ENCODE measurements at places on chromosomes 4 and X.

DNA sequence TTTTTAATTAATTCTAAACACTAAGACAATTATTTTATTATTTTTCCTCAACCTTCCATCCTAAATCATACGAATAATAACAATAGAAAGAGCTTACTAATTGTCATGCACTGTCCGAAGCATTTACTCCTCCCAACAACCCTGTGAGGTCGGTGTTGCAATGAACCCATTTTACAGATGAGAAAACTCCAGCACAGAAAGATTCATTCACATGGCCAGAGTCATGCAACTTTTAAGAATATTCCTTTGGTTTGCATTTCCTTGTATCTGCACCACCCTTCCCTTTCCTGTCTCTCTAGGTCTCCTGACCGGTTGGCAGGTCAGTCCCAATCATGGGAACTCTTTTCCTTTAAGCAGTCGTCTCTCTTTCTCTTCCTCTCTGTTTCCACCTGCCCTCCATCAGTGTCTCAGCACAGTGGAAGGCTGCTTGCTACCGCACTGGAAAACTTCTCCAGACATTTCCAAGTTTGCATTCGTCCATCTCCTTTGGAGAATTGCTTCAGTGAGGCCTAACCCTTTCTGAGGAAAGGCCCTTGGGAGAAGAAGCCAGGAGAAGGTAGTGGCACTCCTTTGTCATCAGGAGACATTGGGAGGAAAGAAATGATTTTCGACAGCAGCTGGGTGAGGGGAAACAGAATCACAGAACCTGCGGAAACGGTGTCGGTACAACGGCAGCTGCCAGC is 1.9 kb upstream of the TMSB4X start:
- DNase-seq, result no peak

DNA sequence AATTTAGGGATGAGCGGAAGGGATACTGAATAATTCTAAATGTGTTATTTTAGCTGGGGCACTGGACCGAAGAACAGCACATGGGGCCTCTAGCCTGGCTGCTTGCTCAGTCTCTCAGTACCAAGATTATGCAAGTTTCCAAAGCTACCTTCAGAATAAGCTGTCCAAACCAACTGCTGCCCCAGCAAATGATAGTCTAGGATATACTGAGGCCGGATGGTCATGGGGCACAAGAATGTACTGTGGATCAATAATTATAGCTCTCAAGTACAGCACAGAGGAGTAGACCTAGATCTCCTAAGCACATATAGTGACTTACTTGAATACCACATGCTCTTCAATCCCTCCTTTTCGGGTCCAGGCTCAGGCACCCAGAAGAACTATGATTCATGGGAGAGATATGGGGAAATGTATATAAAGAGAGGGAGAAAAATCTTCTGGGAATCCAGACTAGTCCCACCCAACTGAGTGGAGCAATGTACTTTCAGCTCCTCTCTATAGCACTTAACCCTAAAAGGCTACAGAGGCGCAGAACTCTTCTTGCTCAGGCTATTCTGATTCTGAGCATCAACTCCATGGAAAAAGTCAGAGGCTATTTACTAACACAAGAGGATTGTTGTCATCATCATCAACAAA is 160.3 kb upstream of the GPC4 start:
- DNase-seq, result no peak

DNA sequence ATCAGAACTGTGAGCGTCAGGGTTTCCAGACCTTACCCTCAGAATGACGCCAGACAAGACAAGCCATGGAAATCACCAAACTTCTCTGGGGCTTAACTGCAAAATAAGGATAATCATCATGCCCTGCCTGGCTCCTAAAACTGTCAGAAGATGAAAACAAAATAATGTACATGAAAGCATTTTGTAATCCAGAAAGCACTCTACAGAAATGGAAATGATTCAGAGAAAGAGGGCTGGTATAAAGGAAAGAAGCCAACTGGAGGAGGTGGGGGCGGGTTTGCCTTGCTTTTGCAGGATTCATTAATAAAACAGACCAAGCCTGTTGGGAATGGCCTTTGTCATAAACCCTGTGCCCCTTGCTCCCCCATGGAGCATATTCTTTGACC is 47.3 kb downstream of the SEPSECS start:
- no peak for DNase-seq

DNA sequence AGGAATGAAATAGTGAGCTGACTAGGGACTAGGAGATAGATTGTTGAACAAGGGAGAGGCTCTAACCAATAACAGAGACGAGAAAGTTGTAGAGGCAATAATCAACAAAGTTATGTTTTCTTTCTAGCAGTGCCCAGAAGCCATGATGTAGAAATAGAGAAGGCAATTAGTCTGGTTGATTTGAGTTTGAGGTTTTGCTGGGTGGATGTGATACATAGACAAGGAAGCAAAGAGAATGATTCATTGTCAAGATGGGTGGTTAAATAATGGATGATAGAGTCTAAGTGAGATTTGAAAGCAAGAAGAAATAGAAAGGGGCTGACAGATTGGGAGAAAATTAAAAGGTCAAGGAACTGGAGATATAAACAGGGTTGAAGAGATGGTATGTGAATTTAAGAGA is 11.2 kb downstream of the RBM41 start:
- no peak for DNase-seq

DNA sequence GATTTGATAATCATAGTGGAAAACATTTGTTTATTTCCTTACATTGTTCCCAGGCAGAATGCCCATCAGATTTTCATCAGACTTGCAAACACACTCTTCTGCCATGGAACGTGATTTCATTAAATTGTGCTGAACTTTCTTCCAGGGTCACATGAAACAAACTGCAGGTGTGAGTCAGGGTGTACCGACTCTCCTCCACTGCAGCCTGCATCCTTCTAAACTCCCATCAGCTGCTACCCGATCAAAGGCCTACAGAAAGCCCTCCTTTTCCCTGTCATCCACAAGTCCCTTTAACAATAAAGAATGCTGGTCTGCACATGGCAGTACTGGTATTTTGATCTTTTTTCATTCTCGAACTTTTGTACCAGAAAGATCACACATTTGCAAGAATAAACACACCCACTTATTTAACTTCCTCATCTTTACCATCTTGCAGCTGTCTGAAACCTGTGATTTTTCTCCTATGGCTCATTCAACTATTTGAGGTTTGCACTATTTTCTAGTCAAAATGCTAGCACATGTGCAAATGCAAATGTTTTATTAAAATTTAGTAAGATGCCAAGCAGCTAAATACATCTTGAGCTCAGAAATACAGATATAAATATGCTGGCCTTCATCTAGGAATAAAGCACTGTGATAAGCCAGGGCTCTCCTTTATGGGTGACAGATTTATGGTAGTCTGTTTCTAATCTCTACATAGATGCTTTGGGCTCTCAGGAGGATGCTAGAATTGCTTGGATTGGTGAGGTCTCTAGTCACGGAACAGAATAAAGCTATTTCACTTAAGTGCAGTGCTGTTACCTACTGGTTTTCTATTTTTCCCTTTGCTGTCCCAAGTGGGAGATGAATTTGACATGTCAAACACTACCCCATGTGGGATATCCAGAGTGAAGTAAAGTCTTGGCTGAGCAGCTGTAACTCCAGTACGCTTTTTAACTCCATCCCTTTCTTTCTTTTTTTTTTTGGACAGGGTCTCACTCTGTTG is 25.8 kb upstream of the ARHGAP24 start:
- no peak for DNase-seq

DNA sequence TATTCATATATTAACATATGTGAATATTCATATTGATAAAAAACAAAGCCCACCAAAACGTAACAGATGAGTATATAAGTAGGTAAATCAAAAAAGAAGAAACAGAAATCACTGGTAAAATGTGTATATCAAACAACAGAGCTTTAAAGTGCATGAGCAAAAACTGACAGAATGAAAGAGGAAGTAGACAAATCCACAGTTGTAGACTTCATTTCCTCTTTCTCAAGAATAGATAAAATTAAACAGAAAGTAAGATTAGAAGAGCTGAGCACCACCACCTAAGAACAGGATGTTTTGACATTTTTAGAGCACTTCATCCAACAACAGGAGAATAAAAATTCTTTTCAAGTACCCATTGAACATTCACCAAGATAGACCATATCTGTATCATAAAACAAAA is 64.6 kb downstream of the CNKSR2 start:
- no peak for DNase-seq

- no peak for DNase-seq
Observed at GRCh38 chr4:119040261-119040660, 95.4 kb upstream of the MYOZ2 start.

DNA sequence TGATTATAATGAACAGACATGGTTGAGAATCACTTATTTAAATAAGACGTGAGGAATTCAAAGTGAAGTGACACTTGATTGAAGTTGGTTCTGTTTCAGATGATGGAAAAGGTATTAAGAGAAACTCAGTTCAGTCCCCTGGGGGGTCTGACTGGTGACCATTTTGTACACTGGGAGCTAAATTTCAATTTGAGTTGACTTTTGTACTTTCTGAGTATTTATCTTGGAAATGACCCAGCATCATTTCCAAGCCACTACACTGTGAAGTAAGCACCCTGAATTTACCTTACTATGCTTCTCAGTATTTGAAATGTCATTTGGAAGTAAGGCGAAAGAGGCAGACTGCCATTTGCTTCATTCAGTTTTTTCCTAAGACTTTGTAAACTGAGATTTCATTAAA is 73.4 kb downstream of the CNOT6L start:
- DNase-seq, result no peak

GRCh38 chr4:148790691-148791090 is 348.5 kb upstream of the NR3C2 start:
- no peak for DNase-seq

GRCh38 chr4:140901736-140902336 is 145.7 kb upstream of the TBC1D9 start:
- DNase-seq, result no peak

GRCh38 chrX:4850312-4850711 is 1136.9 kb upstream of the PRKX start:
- DNase-seq, result no peak

DNA sequence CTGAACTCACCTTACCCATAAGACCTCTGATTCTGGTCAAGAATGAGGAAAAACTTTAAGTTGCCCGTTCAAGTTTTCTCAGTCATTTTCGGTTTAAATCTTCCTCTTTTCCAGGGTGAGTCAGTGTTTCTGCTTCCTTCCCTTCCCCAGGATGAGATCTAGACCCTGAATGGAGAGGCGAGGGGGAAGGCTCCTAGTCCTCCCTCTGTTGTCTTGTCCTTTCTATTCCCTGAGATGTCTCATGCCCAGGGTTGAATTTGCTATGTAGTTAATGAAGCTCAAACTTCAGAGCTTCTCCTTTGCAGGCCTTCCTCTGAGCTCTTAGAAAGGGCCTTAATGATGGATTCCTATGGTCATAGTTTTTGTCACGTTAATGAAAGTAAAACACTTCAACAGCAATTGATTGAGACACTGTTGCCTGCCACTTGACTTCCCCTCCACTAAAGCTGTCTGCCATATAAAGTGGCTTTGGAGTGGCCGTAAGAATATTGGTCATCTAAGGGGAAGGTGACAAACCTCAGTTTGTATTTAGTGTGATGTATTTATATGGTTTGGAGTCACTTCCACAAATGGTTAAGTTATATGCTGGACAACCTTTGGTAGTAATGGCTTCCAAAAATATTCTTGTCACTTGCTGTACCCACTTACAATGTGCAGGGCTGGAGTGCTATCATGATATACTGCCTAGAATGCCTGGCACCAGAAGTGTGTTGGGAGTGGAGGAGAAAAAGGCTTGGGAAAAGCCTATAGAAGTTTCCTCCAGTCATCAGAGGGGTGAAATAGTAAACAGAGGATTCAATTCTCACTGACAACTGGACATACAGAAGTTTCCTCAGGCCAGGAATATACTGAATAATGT is 24.3 kb upstream of the GPRIN3 start:
- DNase-seq, result no peak

DNA sequence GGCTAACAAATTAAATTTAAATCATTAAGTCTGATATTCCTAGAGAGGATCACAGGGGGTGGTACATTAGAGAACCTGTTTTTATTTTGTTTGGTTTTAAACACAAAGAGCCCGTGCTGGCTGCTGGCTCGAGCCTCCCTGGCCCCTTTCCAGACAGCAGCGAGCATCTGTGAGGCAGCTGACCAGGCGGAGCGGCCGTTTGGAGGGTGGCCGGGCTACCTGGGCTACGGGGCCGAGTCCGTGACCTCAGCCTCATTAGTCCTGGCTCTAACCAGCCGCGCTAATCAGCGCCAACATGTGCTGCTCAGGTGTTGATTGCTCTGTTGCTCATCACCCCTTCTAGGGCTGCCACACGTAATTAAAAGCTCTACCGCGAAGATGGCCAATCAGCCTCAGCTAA is 35.3 kb downstream of the DCTD start:
- DNase-seq, result no peak

DNA sequence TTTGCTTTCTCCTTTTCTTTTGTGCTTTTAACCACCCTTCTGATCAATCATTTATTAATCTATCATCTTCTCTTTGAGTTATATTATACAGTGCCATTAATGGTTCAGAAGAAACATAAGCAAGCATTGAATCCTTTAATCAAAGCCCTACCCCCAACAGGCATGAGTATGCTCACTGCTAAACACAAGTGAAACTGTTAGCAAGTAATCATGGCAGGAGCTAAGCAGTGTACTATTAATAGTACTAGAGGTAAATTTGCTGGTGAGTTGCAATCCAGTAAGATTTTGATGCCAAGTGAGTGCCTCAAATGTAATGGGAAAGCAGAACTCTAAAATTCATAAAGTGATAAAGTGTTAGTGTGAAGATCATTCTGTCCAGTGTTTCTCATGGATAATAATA is 57.2 kb downstream of the FNIP2 start:
- no peak for DNase-seq

GRCh38 chrX:22247169-22247568 is 25.5 kb upstream of the CBLL2 start:
- no peak for DNase-seq

GRCh38 chr4:2954358-2955185 is 8.6 kb downstream of the NOP14 start:
- DNase-seq, result no peak

DNA sequence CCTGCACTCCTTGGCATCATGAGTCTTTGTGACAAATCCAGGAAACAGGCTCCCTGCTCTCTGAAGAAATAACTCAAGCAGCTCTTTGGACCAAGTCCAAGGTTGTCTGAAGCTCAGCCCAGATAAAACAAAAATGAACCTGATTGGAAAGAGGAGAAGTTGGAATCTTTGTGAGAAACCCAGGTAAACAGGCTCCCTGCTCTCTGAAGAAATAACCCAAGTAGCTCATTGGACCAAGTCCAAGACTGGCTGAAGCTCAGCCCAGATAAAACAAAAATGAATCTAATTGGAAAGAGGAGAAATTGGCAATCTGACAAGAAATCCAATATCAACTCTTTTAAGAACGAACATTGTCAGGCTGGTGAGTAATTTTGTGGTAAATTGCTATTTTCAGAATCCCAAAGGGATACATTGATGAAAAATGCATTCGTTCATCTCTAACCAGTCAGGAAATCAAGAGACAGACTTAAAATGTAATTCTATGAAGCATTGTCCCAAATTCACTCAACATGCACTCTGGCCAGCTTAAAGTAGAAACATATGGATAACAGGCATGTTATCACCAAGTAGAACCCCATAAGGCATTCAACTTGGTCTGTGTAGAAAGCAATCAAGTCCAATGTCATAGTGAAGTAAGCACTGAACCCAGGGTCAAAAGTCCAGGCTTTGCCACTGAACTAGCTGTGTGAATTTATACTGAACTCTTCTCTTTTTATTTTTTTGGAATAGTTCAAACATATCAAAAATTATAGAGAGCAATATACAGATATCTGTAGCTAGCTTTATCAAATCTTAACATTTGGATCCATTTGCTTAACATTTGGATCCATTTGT is 16.8 kb upstream of the NFXL1 start:
- DNase-seq, result no peak

Data from activated T-helper 1 cell treated with anti-CD3 and anti-CD28 coated beads, Interleukin-2, amount 50 U/mL, for 16 hours (primary cell).